ENCODE measurements at places on chromosomes 5 and 9. TPM values are rescaled to one million over a fixed set of nuclear protein-coding genes. Genes with fewer than 3 reads are reported as not detected.
A peak's percentile ranks its signal among the peaks of the same experiment; 100 is the strongest.

DNA sequence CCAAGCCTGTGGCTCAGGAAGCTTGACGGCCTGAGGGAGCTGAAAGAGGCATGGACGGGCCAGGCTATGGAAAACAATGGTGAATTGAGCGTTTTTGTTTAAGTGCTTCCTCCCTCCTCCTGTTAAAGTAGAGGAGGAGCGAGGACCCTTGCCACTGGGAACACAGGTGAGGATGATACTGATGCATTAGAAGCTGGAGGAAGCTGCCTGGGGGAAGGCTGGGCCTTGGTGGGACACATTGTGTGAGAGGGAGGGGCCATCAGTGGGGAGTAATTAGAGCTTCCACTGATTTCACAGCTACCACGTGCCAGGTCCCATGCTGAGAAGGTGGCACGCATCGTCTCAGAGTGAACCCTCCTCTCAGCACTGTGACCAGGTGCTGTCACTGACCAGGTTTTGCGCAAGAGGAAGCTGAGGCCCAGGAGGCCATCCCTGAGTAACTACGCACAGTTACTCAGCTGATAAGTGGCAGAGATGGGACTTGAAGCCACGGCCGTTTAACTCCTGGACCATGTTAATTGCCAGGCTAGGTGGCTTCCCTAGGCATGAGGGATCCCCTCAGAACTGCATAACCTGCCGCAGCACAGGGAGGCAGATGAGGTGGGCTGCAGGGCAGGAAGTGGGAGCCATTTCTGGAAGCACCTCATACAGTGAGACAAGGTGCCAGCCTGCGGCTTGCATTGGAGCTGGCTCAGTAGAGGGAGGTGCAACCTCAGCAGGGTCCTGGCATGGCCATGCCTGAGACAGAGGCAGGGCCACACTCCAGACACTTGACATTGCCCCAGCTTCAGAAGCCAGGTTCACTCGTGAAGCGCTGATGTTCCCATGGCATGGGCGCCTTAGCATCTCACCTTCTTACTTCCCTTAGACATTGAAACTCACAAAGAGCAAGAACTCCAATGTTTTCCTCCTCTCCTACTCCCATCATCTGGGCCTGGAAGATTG is 195.3 kb upstream of the MVB12B start:
- no peaks in the 10 kb centered on the region for H3K36me3 ChIP-seq
- no peak overlapping the region for H3K4me3 ChIP-seq
- no peak overlapping the region for H3K27ac ChIP-seq
- H3K4me1 ChIP-seq = no peaks in the 10 kb centered on the region

- peaks cover 35% of the 10 kb centered on the region for H3K4me1 ChIP-seq
- no peak overlapping the region for H3K4me3 ChIP-seq
- H3K36me3 ChIP-seq = peaks cover 32% of the 10 kb centered on the region
Observed at GRCh38 chr5:116091416-116091815, 6.6 kb downstream of the COMMD10 start.

DNA sequence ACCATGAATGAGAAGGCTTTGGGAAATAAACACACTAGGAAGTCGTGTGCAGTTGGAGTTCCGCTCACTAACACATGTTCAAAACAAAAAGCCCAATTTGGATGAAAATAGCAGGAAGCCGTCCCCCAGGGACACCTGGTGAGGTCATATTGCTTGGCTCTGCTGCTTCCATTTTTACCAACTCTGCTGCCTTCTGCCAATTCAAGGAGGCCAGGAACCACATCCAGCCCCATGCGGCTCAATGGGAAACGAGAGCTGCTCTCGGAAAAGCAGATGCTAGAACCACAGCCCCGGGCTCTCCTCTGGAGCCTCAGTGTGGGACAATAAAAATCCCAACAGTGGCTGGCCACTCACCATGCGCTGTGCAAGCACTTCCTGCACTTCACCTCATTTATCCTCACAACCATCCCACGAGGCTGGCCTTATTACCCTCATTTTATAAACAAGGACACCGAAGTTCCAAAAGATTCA is 13.4 kb downstream of the ADAM19 start:
- no peak for DNase-seq
- H3K36me3 ChIP-seq = no peaks in the 10 kb centered on the region
- peaks cover 21% of the 10 kb centered on the region for H3K4me1 ChIP-seq
- no peaks in the 10 kb centered on the region for H3K27me3 ChIP-seq
- no peak overlapping the region for H3K27ac ChIP-seq
- no peak overlapping the region for H3K4me3 ChIP-seq

- no peaks in the 10 kb centered on the region for H3K27me3 ChIP-seq
- no peak for DNase-seq
- H3K27ac ChIP-seq = no peak overlapping the region
- no peak overlapping the region for H3K4me3 ChIP-seq
- H3K4me1 ChIP-seq = no peaks in the 10 kb centered on the region
Observed at GRCh38 chr5:75435096-75435495, 76.3 kb downstream of the CERT1 start.

DNA sequence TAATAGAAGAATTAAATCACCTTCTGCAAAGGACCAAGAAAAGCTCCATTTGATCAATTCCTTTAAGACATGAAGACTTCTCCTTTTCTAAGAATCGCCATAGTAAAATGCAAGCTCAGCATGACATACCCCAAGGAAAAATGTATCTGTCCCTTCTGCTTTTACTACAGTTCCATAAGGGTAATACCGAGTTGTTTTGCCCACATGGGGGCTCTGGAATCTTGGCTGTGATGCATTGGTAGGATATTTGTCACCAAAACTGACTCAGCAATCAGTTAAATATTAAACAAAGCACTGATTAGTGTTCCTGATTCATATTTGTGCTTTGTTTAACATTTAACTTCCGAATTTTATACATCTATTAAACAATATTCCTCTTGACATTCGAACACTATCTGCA is 24.3 kb upstream of the KCNIP1 start:
- H3K4me3 ChIP-seq = no peak overlapping the region
- no peaks in the 10 kb centered on the region for H3K27me3 ChIP-seq
- no peaks in the 10 kb centered on the region for H3K4me1 ChIP-seq
- DNase-seq = no peak
- H3K36me3 ChIP-seq = no peaks in the 10 kb centered on the region

DNA sequence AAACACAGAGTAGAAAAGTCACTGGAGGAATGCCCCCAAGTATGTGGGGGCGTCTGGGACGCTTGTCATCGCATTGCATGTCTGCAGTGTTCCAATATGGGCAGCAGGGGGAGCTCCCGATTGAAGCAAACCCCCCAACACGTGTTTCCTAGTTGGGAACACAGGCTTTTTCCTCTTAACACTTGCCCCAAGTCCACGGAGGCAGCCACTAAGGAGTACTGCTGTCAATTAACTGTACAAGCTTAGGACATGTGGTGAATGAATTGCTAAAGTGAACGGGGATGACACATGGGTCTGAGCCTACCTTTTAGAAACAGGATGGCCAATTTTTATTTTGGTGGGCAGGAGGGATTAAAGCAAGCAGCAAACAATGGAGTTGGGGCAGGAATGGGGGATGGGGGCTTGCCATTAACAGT is 2.2 kb downstream of the GABRB2 start:
- no peak overlapping the region for H3K27ac ChIP-seq
- H3K4me1 ChIP-seq = no peaks in the 10 kb centered on the region
- peaks cover 27% of the 10 kb centered on the region for H3K27me3 ChIP-seq
- H3K4me3 ChIP-seq = no peak overlapping the region

DNA sequence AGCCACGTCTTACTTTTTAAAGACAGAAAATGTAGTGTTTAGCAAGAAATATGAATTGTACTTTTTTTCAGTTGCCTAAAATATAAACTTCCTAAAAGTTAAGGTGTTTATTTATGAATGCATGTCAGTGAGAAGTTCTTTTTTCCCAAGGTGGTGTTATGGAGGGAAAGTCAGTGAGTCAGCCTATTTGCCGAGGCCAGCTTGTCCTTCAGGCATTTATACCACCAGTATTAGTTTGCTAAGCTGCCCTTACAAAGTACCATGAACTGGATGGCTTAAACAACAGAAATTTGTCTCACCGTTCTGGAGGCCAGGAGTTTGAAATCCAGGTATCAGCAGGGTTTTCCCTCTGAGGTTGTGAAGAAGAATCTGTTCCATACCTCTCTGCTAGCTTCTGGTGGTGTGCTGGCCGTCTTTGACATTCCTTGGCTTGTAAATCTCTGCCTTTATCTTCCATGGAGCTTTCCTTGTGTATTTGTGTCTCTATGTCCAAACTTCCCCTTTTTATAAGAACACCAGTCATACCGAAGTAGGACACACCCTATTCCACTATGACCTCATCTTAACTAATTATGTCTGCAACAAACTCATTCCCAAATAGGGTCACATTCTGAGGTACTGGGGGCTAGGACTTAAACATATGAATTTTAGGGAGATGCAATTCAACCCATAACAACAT is 38.4 kb downstream of the PRKACG start:
- no peaks in the 10 kb centered on the region for H3K36me3 ChIP-seq
- H3K4me1 ChIP-seq = peaks cover 44% of the 10 kb centered on the region
- H3K4me3 ChIP-seq = no peak overlapping the region
- H3K27me3 ChIP-seq = no peaks in the 10 kb centered on the region
- DNase-seq = no peak

DNA sequence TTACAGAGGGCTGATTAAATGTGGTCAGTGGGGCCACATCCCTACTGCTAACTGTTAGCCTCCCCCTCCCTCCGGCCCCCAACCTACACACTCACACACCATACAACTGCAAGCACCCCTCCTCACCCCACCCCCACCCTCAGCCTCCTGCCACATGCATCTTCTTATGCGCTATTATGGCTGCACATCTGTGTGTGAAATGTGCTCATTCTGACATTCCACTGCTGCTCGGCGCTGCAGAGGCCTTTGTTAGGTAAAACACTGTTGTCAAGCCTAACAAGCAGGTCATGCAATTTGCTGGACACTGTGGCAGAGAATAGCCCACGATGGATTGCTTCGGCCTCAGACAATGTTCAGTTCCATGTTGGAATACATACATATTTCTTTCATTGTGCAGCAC is 173.6 kb downstream of the NR2F1-AS1 start:
- H3K36me3 ChIP-seq = no peaks in the 10 kb centered on the region
- no peak overlapping the region for H3K4me3 ChIP-seq
- no peaks in the 10 kb centered on the region for H3K4me1 ChIP-seq

- no peaks in the 10 kb centered on the region for H3K36me3 ChIP-seq
- no peak overlapping the region for H3K4me3 ChIP-seq
- no peak overlapping the region for H3K27ac ChIP-seq
- H3K27me3 ChIP-seq = no peaks in the 10 kb centered on the region
Observed at GRCh38 chr9:87875060-87875459, 7.6 kb upstream of the SPATA31E1 start.

DNA sequence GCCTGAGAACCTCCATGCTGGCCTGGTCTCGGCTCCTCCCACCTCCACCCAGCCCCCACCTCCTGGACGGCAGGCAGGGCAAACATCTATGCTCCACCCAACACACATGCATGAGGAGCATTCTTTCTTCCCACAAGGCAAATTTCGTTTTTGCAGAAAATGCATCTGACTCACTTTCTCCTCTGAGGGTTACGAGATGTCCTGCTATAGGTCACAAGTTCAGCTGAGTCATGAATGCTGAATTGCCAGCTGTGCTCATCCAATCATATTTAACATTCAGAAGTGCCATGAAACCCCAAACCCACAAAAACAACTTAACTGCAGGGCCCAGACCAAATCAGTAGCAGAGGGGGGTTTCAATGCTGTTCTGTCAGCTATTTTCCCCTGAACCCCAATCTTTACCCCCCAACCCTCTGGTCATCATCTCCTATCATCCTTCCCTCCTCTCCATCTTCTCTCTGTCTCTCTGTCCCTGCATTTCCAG is 39.0 kb upstream of the OSMR start:
- no peaks in the 10 kb centered on the region for H3K36me3 ChIP-seq
- peaks cover 13% of the 10 kb centered on the region for H3K4me1 ChIP-seq
- peak; percentile 42 for DNase-seq
- H3K4me3 ChIP-seq = no peak overlapping the region
- no peaks in the 10 kb centered on the region for H3K27me3 ChIP-seq

- H3K27ac ChIP-seq = no peak overlapping the region
- no peaks in the 10 kb centered on the region for H3K36me3 ChIP-seq
- H3K4me1 ChIP-seq = peaks cover 22% of the 10 kb centered on the region
Observed at GRCh38 chr9:38253200-38253599, 139.3 kb upstream of the ALDH1B1 start.

DNA sequence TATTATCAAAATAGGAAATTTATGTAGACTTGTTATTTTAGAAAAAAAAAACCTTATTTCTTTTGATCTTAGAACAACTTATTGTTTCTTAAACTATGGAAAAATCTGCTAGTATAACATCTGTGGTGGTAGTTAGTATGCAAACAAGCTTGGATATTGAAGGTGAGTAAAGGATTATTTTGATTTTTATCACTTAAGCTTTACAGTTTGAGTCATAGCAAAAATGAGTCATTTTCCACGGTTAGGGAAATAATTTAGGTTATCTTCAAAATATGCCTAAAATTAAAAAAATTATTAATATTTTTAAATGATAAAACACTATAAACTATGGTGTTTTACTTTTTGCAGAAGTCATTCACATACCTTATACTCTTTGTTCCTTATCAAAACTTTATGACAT is 107.2 kb upstream of the DHFR start:
- H3K27me3 ChIP-seq = no peaks in the 10 kb centered on the region
- H3K4me1 ChIP-seq = no peaks in the 10 kb centered on the region
- H3K27ac ChIP-seq = no peak overlapping the region
- H3K36me3 ChIP-seq = no peaks in the 10 kb centered on the region
- no peak for DNase-seq

DNA sequence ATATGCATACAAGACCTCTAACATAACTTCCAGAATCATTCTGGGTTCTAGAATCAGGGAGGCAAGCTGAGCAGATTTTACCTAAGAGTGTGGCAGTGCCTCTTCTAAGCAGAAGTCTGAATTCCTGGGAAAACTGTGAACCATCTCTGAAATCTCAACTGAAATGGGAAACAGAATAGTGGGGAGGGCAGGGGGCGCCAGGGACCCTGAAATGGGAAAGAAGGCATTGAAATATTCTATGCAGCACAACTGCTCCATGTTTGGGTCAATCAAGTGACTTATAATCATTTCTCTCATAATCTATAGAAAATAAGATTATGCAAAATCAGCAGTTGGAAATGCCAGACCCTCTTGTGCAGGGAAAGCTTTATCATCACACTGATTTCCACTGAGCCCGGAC is 156.1 kb downstream of the EBF1 start:
- no peaks in the 10 kb centered on the region for H3K4me1 ChIP-seq
- H3K4me3 ChIP-seq = no peak overlapping the region
- no peaks in the 10 kb centered on the region for H3K27me3 ChIP-seq
- no peaks in the 10 kb centered on the region for H3K36me3 ChIP-seq

DNA sequence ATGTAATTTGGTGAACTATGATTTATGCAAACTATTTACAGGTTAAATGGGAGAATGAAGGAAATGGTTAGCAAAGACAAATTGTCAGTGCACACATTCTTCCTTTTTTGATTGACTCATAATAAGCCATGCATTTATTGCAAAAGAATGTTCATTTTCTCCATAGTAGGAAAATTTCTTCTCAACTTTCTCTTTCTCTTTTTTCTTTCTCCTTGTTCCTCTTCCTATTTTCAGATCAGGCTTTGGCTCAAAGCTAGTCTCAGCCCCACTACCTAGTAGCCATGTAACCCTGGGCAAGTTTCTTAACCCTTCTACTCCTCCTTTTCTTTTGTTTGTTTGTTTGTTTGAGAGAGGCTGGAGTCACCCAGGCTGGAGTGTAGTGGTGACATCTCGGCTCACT is 156.6 kb downstream of the PIK3R1 start:
- no peaks in the 10 kb centered on the region for H3K27me3 ChIP-seq
- no peak for DNase-seq
- no peaks in the 10 kb centered on the region for H3K4me1 ChIP-seq
- no peaks in the 10 kb centered on the region for H3K36me3 ChIP-seq
- H3K27ac ChIP-seq = no peak overlapping the region
- H3K4me3 ChIP-seq = no peak overlapping the region

Gene PKD2L2
- total RNA-seq = not detected

Gene CATSPER3
- total RNA-seq = 0.33 TPM

Gene GAS1
- not detected for total RNA-seq

Gene SMAD5
- total RNA-seq = 81.0 TPM

Gene SLC25A2
- total RNA-seq = 0.13 TPM

All from HepG2 (cell line).